Stimulated activated CD4-positive, alpha-beta T cell treated with anti-CD3 and anti-CD28 coated beads, Interleukin-1b, Interleukin-23, amount 100 ng/mL, for 24 hours (primary cell): ENCODE measurements at places on chromosomes 1 and 21.

GRCh38 chr1:103949779-103950178 is 200.1 kb downstream of the AMY1C start:
- DNase-seq = no peak

DNA sequence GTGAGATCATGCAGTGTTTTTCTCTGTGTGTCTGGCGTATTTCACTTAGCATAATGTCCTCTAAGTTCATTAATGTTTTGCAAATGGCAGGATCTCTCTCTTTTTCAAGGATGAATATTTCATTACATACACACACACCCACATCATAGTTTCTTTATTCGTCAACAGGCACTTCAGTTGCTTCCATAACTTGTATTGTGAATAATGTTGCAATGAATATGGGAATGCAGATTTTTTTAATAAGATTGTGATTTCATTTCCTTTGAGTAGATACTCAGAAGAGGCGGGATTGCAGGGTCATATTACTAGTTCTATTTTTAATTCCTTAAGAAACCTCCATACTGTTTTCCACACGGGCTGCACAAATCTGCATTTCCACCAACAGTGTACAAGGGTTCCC is 134.0 kb downstream of the CLEC20A start:
- DNase-seq = no peak

DNA sequence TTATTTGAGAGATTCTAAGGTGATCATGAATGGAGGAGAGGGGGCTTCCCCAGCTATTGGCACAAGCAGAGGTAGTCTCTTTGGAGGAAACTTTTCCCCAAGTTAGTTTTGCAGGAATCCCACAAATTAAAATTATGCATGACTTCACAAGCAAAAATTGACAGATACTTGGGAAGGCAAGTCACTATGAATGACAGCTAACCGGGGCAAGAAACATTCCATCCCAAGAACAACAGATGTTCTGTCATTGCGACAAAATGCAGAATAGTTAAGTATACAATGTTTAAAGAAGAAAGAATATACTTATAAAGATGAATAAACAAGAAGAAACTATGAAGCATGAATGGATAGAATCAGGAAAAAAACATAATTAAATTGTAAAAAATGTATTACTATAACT is 27.1 kb upstream of the SIM2 start:
- no peak for DNase-seq

DNA sequence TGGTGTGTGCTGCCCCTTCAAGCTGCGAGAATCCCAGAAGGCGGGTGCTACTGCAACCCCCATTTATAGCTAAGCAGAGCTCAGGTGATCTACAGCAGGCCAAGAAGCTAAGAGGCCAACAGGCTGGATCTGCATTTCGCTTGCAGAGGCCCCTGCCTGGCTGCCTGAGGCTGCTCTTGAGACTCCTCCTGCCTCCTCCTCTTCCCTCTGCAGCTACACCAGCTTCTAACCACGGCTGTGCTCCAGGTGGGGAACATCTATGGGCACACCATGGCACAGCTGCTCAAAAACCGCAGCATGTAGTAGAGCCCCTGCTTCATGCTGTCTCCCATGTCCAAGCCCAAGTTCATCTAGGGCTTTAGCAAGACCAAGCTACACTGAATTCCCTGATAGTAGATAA is 72.9 kb upstream of the ZNF678 start:
- no peak for DNase-seq

DNA sequence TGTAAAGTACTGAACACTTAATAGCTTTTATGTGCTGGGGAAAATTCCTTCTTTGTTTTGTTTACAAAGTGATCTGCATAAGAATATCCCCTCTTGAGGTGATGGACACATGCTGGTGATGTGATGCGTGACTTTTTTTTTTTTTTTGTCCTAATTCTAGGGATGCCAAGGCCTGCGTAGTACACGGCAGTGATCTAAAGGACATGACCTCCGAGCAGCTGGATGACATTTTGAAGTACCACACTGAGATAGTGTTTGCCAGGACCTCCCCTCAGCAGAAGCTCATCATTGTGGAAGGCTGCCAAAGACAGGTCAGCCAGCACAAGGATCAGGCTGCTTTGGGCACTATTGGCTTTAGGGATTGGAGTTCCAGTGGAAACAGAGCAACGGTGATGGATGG is 24.7 kb downstream of the ATP1A1 start:
- no peak for DNase-seq

DNA sequence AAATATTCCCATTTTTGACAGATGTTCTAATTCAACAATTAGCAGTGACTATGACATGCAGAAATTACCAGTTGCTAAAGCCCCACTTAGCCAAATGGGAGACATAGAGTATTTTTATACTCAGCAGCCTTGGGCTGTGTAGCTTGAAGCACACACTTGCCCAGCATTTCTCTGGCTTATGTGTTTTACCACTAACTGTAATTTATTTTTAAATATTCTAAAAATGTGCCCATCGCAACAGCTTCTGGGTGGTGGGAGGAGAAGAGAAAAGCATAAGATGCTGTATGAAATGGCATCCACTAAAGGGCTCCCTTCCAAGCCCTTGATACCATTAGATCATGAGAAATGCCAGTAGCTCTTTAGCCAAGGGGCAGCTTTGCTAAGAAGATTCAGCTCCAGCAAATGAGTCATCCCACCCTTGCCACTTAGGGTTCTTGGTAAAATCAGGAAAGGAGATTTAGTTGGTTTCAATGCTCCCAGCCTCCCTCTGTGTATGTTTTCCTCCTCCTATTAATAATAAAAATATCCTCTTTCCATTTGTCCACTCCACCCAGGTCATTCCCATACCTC is 462.7 kb upstream of the DEPDC1 start:
- no peak for DNase-seq

DNA sequence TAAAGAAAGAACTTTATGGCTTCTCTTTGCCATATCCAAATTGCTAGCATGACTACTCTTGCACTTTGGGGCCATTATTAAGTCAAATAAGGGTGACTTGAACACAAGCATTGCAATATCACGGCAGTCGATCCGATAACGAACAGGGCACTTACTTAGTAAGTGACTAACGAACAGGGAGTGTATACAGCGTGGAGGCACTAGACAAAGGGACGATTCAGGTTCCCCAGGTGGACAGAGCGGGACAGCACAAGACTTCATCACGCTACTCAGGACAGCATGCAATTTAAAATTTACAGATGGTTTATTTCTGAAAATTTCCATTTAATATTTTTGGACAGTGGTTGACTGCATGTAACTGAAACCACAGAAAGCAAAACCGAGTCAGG is 5.4 kb upstream of the PITHD1 start:
- no peak for DNase-seq

DNA sequence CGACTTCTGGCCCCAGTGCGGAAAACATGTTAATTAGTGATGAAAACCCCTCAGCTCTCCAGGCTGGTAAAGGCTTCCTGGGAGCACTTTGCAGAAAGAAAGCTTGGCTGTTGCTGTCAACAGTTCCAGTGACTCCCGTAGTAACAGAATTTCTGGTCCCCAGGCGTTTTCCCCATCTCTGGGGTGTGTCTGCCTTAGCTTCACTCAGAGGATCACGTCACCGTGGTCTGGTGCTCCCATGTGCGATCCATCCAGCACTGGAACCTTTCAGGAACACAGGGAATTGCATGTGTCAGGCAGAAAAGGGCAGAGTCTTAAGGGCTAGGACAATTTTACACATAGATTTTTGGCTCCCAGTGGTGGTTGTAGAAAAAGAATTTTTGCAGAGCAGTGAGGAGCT is 470.4 kb upstream of the USP24 start:
- no peak for DNase-seq

- DNase-seq = no peak
Observed at GRCh38 chr1:85089203-85089602, 40.9 kb upstream of the MCOLN3 start.

DNA sequence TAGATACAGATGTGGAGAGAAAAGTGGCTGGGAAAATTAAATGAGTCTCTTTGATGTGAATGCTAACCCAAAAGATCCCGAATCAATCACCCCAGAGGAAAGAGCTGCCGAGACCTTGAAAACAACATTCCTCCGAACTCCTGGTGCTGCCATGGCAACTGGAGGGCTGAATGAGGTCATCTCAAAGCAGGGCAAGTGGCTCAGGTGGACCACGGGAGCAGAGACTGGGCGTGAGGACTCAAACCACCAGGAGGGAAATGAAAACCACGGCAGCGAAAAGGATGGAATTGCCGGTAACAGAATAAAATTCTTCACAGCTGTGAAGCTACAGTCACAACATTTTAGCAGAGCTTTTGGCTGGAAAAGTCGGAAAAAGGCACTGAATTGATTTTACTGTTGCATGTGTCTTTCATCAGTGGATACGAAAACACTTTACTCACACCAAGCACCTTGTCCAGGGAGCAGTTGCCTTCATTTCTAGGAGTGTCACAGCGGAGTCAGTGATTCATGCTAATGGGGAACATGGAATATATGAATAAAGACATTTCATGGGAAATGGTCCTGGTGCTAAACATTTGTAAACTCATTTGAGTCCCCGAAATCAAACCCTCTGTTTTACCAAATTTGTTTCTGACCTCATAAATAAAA is 23.2 kb upstream of the BECN2 start:
- no peak for DNase-seq

GRCh38 chr1:14755518-14756252 is 157.2 kb downstream of the KAZN start:
- no peak for DNase-seq

- no peak for DNase-seq
Observed at GRCh38 chr1:952603-953002, 6.5 kb downstream of the NOC2L start.

GRCh38 chr1:23895082-23895481 is 18.1 kb downstream of the CNR2 start:
- no peak for DNase-seq

GRCh38 chr1:172394141-172394751 is 26.2 kb upstream of the C1orf105 start:
- DNase-seq = peak; percentile 45
